ENCODE measurements at places on chromosomes 3 and 15. TPM values are rescaled to one million over a fixed set of nuclear protein-coding genes. Genes with fewer than 3 reads are reported as not detected.

GRCh38 chr15:79030470-79030869, 60.1 kb downstream of the RASGRF1 start:
- no peak for DNase-seq

- DNase-seq: peak; percentile 36
Measured at GRCh38 chr15:88982304-88982945, 69.2 kb upstream of the MFGE8 start.

DNA sequence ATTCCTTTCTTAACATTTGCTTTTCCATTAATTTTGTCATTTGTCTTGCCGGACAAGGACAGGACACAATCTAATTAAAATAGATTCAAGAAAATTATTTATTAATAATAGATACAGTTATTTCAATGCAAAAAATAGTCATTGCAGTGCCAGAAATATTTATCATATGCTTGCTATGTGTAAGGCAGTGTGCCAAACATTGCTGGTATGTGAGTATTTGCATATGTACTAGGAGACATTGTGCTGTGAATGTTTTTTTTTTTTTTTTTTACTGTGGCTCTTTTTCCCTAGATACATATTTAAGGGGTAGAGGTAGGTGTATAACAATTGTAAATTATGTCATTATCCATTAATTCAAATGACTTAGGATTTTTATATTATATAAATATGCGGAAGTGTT, 23.3 kb downstream of the SPRED1 start:
- DNase-seq: no peak

GRCh38 chr15:73679180-73679579, 5.0 kb upstream of the CD276 start:
- DNase-seq: no peak

GRCh38 chr15:42710662-42711061, 26.3 kb downstream of the CDAN1 start:
- no peak for DNase-seq

GRCh38 chr3:172701751-172702150, 9.1 kb downstream of the NCEH1 start:
- DNase-seq: no peak

- DNase-seq: no peak
Measured at GRCh38 chr15:66720206-66721010, 18.4 kb downstream of the SMAD6 start.

DNA sequence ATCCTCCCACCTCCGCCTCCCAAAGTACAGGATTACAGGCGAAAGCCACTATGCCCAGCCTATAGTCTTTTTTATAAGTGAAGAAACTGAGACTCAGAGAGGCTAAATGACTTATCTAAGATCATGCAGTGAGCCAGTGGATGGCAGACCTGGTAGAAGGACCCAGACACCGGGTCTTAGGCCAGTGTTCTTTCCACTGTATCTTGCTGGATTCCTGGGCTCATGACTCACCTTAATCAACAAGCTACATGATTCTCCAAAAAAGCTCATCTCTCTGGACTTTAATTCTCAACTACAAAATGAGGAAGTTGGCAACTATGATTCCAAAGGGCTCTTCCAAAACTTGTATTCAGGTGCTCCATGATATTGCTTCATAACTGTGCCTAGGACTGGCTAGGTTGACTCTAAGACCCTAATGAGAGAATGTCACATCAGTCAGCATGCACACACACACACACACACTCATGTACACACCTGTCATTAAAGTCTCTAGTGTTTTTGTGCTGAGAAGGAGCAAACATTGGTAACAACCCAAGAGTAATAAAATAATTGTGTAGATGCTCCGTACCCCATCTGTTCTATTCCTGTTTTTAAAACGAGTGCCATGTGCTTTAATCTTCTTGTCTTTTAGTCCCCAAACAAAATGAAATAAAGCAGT, 89.7 kb upstream of the SLC4A7 start:
- DNase-seq: no peak

- no peak for DNase-seq
Measured at GRCh38 chr3:76624164-76624563, 415.7 kb upstream of the ROBO2 start.

GRCh38 chr3:152891678-152892077, 56.7 kb downstream of the P2RY1 start:
- no peak for DNase-seq

GRCh38 chr3:53109190-53109589, 21.0 kb downstream of the RFT1 start:
- no peak for DNase-seq

DNA sequence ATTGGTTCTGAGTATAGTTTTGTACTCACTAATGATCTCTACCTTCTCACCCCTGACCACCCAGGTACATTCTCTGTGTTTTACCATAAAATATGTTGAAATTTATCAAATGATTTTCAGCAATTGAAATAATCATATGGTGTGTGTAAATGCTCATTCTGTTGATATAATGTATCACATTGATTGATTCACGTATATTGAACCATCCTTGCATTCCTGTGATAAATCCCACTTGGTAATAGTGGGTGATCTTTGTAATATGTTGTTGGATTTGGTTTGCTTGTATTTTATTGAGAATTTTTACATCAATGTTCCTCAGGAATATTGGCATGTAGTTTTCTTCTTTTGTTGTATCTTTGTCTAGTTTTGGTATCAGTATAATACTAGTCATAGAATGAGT, 1497.6 kb downstream of the OTOL1 start:
- DNase-seq: no peak

DNA sequence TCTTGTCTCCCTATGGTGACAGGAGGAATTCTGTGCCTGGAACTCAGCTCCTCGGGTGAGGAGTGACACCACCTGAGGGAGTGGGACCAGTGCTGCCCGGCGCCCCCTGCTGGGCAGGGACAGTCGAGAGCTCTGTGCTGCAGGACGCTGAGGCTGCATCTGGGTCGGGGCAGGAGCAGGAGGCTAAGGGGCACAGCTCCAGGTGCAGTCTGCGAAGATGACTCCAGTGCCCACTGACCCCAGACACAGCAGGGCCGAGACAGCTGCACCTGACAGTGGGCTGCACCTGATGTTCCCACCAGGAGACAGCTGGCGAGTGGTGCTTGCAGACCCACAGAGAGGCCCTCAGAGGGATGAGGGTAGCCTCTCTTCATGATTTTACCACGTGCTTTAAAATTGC, 152.9 kb downstream of the ATP10A start:
- DNase-seq: no peak

GRCh38 chr3:70433091-70433490, 120.7 kb upstream of the MDFIC2 start:
- no peak for DNase-seq

DNA sequence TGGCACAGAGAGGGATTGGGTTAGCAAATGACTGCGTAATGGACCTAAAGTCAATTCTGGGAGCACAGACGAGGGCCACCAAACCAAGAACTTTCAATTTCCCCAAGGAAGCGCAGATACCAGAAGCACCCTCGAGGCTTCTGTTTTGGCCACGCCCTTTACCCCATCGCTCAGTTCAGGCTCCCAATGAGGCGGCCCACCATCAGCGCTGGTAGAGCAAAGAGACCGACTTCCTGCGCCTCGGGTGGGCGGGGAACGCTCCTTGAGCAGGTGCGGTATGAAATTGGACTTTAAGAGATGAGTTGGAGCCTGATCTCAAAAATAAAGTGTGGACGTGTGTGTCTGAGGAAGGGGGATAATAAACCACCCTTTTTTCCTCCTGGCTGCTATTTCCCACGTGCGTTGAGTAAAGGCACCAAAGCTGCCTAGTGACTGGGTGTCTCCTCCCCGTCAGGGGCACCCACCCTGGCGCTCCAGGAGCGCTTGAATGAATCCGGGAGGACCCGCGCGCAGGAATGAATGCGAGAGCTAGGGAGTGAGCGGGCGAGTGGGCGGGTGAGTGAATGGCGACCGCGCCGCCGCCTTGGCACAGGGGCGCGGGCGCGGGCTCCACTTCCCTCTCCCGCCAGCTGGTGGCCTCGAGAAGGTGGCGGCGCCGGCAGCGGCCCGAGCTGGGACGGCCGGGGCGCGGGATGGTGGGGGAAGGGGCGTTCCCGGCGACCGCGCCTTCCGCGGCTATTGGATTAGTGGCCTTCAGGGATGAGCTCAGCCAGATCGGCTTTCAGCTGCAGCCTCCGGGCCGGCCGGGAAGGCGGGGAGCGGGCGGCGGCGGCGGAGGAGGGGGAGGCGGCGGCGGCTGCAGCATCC, at the start of gene SPSB4:
Gene SPSB4 (plus strand): TSS at position 772 of the 867 bp plus-strand sequence. CDS start 14,758 bp downstream, outside the sequence.
- DNase-seq: peak; percentile 82

- no peak for DNase-seq
Measured at GRCh38 chr15:70311821-70312220, 214.1 kb upstream of the TLE3 start.

- DNase-seq: no peak
Measured at GRCh38 chr3:106108925-106109324, 240.1 kb upstream of the CBLB start.

GRCh38 chr3:61323094-61323493, 71.8 kb upstream of the FHIT start:
- DNase-seq: no peak

GRCh38 chr15:63388511-63388910, 6.9 kb upstream of the CA12 start:
- DNase-seq: no peak

- DNase-seq: peak; percentile 12
Measured at GRCh38 chr15:43105077-43105736, 631 bp downstream of the UBR1 start.

DNA sequence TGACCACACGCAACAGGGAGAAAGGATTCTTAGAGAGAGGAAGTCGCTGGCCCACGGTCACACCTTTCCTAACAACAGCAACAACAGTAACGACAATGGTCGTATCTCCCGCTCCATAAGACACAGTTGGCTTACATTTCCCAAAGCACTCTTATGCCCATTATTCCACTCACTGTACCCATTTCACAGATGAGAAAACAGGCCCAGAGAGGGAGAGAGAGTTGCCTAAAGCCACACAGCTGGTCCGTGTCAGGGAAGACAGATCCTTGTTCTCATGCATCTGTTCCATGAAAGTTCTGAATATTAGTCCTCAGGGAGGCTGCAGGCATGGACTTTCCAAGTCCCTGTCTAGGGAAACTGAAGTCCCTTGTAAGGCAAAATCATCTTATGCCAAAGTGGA, 42.0 kb upstream of the ATP2B2 start:
- no peak for DNase-seq

IL12A gene
- 2.5 TPM for polyA plus RNA-seq

IGF2BP2 gene
- polyA plus RNA-seq: 70.5 TPM

ZNF35 gene
- 7.5 TPM for polyA plus RNA-seq

SLC6A20 gene
- 2.0 TPM for polyA plus RNA-seq

CASR gene
- 0.01 TPM for polyA plus RNA-seq

ANKRD63 gene
- polyA plus RNA-seq: not detected

ACAN gene
- polyA plus RNA-seq: 0.83 TPM

PYGO1 gene
- 28.2 TPM for polyA plus RNA-seq

C15orf39 gene
- 13.3 TPM for polyA plus RNA-seq

GNAI2 gene
- polyA plus RNA-seq: 282 TPM

MEGF11 gene
- polyA plus RNA-seq: 15.1 TPM

DAZL gene
- polyA plus RNA-seq: 0.07 TPM

TMEM207 gene
- polyA plus RNA-seq: 0.17 TPM

CFAP92 gene
- polyA plus RNA-seq: 4.2 TPM

GP5 gene
- polyA plus RNA-seq: 0.72 TPM

LRRN1 gene
- polyA plus RNA-seq: 23.4 TPM

VEPH1 gene
- 45.3 TPM for polyA plus RNA-seq

SLC15A2 gene
- 18.5 TPM for polyA plus RNA-seq

ZSCAN29 gene
- 33.9 TPM for polyA plus RNA-seq

DPPA4 gene
- polyA plus RNA-seq: 5.3 TPM

CORO2B gene
- polyA plus RNA-seq: 20.1 TPM

GOLGA8S gene
- 1.3 TPM for polyA plus RNA-seq

PRR20G gene
- polyA plus RNA-seq: not detected

All from right lung (tissue), 10 donors.